ENCODE measurements at places on chromosomes 1 and 21.

- no peak for DNase-seq
Observed at GRCh38 chr1:25017436-25018109, 87.5 kb upstream of the RUNX3 start.

- DNase-seq: no peak
Observed at GRCh38 chr1:162674034-162674608, 41.9 kb downstream of the DDR2 start.

- DNase-seq: no peak
Observed at GRCh38 chr1:159218649-159219636, 14.3 kb downstream of the ACKR1 start.

DNA sequence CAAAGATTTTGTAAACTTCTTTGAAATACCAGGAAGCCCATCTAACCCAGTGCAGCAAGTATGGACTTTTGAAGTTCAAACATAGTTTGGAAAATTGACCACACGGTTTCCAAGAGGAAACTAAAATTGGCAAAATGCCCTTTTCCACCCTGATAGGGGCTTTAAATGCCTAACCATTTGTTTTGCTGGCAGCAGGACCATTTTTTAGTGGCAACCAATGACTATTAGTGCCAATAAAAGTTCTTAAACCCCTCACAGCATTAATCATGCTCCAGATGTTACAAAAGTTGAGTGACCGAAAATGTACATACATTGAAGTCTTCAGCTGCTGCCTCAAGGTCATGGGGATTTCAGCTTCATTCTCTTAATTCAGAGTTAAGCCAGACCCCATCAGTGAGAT, 46.4 kb upstream of the ENAH start:
- no peak for DNase-seq

GRCh38 chr1:64886877-64887276, 79.5 kb downstream of the JAK1 start:
- DNase-seq: no peak

GRCh38 chr21:32770871-32771523, 558 bp downstream of the PAXBP1 start:
- no peak for DNase-seq

DNA sequence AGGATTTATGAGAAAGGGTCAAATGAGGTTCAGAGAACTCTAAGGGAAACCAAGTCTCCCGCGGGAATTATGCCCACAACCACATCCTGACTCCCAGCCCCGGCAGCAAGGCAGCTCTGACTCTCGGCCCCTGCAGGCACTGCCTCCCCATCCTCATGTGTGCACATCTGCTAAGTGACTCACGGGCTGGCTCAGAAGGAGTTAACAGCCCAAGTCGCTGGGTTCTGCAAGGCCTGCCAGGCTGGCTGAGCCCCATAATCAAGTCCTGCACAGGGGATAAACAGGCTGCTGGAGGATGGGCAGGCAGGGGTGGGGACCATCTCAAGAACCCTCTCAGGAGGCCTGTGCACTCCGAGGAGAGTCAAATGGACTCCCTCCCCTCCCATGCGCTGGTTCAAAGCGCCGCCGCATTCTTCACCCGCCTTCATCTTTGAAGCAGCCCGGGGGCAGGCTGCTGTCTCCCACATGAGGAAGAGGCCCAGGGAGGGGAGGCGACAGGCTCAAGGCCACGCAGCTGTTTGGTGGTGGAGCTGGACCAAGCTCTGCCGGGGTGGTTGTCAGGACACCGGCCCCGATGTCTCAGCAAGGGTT, 344.3 kb downstream of the MATN1 start:
- DNase-seq: no peak

- no peak for DNase-seq
Observed at GRCh38 chr1:75615613-75616435, 4.9 kb upstream of the SLC44A5 start.

- DNase-seq: no peak
Observed at GRCh38 chr1:6646499-6647148, 22.0 kb downstream of the THAP3 start.

- no peak for DNase-seq
Observed at GRCh38 chr1:230542054-230542453, 100.2 kb upstream of the COG2 start.

DNA sequence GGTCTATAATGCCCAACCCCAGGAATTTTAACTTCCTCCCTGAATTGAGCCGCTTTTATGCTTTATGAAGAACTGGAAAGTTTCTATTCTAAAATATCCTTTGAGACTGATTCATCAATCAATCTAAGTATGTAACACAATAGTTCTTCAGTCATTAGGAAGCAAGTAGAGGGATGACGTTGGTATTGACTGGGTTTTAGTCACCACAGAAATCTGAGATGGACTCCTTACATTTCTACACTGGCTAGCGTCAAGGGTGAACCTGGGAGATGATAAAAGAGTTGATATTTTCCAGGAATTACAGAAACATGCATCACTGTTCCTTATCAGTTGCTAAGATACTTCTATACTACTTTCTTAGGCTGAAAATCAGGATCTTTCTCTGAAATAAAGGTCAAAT, 308.0 kb downstream of the HMCN1 start:
- DNase-seq: no peak

GRCh38 chr1:58922302-58923089, 138.6 kb upstream of the JUN start:
- no peak for DNase-seq

GRCh38 chr21:35294231-35294898, 245.3 kb upstream of the RUNX1 start:
- DNase-seq: peak; percentile 82

DNA sequence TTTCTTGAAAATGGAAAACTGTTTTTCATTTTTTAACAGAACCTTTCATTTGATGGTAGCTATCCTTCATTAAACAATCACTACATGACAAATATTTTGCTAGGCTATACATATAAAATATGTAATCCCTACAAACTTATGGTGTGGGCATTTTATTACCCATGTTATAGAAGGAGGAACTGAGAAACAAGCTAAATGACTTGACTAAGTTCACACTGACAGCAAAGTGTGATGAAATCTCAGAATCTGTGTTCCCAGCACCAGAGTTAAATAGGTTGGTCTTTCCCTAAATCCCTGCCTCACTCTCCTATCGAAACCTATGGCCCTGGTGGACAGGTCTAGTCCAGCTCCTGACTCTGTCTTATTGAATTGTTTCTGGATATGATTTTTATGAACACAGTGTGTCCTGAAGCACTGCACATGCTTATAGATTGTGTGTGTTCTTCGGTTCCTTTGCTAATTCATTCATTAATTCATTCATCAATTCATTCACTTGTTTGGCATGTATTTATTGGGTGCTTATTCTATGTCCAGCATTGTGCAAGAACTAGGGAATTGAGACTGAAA, 301.0 kb downstream of the GRIK1 start:
- DNase-seq: no peak

- no peak for DNase-seq
Observed at GRCh38 chr1:168172250-168172915, 6.4 kb upstream of the TIPRL start.

DNA sequence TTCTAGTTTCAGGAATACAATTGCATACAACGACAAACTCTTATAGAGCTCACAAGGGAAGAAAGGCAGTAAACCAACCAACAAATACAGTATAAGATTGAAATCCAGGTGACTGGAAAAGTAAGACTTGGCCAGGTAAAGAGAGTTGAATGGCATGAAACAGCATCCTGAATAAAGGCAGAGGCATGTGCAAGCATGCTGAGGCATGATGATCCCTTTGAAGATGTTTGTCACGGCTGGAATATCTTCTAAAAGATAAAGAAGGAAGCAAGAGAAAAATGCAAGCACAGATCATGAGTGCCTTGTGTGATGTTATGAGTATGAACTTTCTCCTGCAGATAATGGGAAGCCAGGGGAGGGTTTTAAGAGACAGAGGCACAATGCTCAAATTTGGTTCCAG, 83.3 kb upstream of the SPATA6 start:
- DNase-seq: no peak

DNA sequence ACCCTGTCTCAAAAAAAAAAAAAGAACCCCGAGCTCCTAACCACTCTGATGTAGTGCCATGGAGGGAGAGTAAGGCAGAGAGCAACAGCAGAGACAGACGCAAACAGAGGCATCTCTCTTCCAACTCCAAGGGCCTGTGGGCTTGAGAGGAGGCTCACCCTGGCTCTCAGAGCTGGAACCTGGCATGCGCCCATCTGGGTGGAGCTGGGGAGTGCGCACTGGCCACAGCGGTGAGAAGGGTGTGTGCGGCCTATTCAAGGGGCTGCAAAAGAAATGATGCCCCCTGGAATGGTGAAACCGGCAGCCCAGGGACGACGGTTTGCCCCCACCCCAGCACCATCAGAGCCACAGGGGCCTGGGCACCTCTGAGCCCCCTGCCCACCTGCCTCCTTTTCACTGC, 17.6 kb downstream of the COL8A2 start:
- DNase-seq: no peak

GRCh38 chr1:153545067-153546055, at the start of gene S100A4:
TSS of gene S100A4 (minus strand) at chr1:153545806. CDS start at chr1:153544794, 1,012 bp downstream.
- DNase-seq: no peak

DNA sequence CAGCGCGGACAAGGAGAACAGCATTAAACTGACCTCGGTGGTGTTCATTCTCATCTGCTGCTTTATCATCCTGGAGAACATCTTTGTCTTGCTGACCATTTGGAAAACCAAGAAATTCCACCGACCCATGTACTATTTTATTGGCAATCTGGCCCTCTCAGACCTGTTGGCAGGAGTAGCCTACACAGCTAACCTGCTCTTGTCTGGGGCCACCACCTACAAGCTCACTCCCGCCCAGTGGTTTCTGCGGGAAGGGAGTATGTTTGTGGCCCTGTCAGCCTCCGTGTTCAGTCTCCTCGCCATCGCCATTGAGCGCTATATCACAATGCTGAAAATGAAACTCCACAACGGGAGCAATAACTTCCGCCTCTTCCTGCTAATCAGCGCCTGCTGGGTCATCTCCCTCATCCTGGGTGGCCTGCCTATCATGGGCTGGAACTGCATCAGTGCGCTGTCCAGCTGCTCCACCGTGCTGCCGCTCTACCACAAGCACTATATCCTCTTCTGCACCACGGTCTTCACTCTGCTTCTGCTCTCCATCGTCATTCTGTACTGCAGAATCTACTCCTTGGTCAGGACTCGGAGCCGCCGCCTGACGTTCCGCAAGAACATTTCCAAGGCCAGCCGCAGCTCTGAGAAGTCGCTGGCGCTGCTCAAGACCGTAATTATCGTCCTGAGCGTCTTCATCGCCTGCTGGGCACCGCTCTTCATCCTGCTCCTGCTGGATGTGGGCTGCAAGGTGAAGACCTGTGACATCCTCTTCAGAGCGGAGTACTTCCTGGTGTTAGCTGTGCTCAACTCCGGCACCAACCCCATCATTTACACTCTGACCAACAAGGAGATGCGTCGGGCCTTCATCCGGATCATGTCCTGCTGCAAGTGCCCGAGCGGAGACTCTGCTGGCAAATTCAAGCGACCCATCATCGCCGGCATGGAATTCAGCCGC, 2.5 kb downstream of the S1PR1 start:
- no peak for DNase-seq

DNA sequence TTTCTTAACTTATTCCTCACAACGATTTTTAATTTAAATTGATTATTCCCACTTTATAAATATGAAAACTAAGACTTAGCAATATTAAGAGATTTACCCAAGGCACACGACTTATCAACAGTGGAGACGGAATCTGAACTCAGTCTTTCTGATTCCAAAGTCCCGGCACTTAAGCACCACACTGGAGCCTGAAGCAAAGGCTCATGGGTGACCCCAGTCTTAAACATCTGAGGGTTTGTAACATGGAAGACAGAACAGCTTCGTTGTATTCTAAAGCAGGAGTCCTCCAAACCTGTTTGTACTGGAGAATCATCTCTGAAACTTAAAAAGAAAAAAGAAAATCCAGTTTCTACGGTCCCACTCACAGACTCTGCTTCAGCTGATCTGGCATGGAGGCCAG, 519.5 kb downstream of the SMYD3 start:
- no peak for DNase-seq

GRCh38 chr1:230772457-230773395, 25.5 kb downstream of the CAPN9 start:
- DNase-seq: no peak

All from NCI-H1417 treated with DMSO at 0.1 percent for 48 hours (cell line).